RWPE1 (cell line): ENCODE measurements at places on chromosomes 6 and 20.

DNA sequence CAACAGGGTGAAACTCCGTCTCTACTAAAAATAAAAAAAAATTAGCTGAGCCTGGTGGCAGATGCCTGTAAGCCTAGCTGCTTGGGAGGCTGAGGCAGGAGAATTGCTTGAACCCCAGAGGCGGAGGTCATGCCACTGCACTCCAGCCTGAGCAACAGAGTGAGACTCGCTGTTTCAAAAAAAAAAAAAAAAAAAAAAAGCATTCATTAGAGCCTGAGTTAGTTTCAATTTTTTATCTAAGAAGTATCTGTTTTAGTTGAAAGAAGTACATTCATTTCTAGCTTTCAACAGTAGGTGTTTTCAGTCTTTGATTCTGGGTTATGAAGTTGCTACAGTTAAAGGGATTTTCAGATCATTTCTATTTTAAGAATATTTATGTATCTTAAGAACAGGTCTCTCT is 42.2 kb downstream of the ZNF292 start:
- DNase-seq, result no peak

DNA sequence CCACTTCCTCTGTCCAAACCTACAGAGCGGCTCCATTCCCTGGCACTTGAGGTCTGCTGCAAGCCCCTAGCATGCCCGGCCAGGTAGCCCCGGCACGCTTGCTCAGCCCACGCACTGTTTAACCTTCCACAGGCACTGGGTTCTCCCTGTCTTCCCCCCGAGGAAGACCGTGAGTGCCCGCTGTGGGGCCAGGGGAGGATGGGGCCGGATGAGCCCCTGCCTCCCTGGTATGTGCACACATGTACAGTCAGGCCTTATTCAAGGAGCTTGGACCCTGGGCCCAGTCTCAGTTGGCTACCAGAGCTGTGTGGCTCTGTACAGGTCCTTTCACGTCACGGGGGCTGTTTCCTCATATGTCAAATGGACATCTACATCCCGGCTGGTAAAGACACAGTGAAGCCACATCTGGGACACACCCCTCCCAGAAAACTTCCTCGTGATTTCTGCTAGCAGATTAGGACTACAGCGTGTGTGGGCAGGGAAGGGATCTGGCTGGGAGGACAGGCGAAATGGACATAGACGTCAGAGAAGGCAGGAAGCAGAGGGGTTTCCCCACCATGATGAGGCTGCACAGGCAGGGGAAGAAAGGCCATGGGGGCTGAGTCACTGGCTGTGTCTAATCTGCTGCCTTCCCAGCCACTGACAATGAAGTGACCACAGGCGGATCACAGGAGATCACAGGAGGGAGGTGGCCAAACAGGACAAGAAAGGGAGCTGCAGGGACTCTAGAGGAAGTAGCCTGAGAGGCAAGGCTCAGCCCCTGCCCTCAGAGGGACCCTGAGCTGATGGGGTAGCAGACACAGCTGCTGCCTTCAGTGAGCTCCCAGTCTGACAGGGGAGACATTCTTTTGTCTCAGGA is 62.9 kb downstream of the MRPL14 start:
- DNase-seq, result no peak

DNA sequence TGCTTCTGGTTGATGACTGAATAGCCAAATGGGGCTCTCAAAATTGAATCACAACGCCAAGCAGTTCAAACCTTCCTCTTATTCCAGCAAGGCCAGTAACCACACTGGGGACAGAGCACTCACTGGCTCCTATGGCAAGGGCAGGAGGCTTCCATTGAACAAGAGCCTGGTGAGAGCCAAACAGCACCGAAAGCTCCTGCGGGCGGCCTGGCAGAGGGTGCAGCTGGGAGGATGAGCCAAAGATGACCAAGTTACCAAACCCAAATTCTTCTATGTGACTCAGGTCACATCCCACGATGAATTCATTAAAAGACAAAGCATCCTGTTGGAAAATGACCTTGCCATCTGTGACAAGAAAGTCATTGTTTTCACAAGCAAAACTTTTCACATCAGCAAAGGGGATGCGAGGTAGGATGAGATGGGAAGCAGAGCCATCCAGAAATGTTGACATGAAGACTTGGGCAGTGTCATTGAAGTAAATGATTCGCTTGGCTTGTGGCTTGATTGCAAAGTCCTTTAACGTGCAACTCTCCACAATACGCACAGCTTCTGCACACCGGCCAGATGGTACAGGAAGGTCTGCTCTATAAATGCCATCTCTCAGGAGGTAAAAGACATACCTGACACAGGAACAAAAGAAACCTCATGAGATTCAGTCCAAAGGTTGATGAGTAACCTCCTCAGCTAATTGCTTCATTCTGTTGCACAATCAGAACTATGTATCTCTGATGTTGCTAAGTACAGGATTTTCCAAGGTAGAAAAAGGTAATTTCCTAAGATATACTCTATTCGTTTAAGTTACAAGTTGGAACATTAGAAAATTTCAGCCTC is 36.3 kb downstream of the ROS1 start:
- DNase-seq, result peak; percentile 82

DNA sequence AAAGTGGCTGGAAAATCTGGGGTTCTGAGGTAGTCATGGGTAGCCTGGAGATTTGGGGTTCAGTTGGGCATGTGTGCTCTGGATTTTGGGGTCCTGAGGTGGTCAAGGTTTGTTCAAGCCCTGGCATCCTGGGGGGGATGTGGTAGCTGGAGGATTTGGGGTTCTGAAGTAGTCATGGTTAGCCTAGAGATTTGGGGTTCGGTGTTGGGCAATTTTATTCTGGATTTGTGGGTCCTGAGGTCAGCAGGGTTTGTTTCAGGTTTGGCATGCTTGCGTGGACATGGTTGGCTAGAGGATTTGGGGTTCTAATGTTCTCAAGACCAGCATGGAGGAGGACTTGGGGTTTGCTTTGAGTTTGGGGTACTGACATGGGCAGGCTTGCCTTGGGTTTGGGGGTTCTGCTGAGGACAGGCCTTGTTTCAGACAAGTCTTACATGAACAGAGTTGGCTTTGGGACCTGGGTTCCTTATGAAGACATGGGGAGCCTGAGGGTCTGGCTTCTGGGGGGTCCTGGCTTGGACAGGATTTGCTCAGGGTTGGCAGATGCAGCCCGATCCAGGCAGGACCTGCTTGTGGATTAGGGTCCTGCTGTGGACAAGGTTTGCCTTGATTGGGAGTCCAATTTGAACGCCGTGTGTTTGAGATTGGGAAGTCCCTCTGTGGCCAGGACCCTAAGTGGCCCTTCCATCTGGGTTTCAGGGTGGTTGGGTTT is 906 bp downstream of the ANKRD60 start:
- no peak for DNase-seq

DNA sequence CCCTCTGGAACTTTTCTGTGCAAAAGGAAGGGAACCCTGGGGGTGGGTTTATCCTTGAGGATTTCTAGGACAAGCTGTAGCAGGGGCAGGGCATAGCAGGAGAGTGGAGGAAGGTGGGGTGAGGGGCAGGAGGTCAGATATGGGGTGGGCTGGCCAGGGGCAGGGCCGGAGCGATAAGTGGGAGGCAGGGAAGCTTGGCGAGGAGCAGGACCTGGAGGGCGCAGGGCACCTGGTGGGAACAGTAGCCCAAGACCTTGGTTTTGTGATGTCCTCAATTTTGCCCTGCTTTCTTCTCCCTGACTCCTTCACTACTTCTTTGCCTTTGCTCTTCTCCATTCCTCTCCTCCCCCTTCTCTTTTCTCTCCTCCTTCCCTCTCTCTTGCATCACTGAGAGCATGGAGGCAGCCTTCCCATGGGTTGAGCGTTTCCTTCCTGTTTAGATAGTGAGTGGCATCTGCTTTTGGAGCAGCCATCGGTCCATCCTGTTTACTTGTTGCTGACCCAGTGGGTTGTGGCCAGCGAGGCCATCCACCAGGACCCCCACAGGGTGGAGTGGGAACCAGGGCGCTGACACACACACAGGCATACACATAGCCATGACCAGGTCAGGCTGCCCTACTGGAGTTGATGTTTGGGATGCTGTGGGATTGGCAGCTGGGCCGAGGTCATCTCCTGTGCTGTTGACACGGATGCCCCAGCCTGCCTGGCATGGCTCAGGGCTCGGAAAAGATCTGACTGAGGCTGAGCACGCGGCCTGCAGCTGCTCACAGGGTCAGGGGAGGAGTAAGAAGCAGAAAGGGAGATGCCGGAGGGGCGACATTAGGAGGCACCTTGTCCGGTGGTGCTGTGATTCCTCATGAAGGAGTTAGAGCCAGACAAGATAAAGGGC is 121.0 kb upstream of the RNF24 start:
- no peak for DNase-seq

DNA sequence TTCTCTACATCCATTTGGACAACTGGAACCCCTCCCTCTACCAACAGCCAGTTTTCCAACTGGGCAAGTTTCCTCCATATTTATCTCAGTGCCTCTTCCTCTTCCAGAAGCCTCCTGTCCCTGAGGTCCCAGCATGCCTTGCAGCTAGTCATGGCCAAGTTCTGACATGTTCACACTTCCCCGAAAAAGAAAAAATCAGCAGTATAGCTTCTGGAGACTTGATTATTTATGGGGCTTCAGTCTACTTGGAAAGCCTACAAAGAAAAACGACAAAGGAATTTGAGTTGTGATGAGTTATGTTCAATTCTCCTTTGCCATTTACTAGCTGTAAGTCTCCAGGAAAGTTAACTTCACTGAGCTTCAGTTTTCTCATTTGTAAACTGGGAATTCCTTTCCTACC is 406.5 kb downstream of the MAFB start:
- DNase-seq, result no peak

- DNase-seq, result no peak
Measured at GRCh38 chr20:46037036-46037435, 8.0 kb downstream of the SLC12A5 start.

- DNase-seq, result no peak
Measured at GRCh38 chr20:59832406-59833363, 100.8 kb downstream of the SYCP2 start.

- no peak for DNase-seq
Measured at GRCh38 chr20:1987826-1988225, 6.0 kb downstream of the PDYN start.

- no peak for DNase-seq
Measured at GRCh38 chr20:13054011-13054410, 45.2 kb downstream of the SPTLC3 start.

DNA sequence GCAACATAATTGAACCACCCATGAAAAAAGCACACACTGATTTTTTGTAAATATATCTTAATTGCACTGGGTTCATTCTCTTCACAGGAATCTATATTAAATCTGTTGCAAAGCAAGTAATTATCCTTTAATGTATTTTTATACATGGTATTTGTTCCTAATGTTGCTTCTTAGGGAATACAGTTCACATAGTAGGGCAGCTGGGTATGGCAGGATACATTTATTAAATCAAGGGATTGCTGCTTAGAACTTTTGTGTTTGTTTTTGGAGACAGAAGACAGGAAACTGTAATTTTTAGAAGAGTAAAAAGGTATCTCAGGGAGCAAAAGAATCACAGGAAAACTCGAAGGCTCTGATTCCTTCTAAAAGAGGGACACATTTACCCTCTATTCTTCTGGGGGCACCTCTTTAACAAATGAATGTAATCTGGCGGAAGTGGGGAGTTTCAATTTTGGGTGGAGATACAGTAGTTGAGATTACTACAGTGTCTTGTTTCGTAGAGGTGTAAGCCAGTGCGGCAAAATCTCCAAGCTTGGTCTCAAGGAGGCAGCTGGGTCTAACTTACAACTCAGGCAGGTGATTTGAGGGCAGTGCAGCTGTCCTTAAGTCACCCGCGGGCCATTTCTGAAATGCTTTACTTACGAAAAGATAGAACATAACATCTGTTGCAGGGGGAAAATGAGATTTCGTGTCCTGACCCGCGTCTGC is 812 bp upstream of the SMIM13 start:
- DNase-seq, result peak; percentile 45

GRCh38 chr20:60628749-60629148 is 623.3 kb upstream of the CDH4 start:
- no peak for DNase-seq

DNA sequence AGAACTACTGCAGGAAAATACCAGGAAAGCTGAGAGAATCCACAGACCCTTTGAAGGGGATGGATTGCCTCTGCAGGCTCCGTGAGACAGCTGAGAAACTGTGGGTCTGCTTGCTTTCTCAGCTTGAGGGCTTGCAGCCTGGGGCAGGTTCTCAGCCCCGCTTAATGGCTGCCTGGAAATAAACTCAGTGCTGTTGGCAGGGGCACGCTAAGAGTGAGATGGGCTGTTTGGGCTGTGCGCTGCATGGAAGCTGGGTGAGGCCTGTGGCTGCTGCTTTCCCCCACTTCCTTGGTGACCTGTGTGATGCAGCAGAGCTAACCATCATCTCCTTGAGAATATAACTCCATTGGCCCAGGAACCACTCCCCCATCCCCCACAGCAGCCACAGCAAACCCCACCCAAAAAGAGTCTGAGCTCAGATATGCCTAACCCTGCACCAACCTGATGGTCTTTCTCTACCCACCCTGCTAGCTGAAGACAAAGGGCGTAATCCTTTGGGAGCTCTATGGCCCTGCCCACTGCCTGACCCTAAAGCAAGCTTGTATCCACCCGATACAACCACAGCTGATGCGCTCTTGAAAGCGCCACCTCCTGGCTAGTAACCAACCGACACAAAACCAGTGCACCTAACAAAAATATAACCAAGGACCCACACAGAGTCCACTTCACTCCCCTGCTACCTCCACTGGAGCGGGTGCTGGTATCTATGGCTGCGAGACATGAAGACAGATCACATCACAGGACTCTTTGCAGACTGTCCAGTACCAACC is 800.6 kb upstream of the MAP3K7 start:
- no peak for DNase-seq

GRCh38 chr20:51396365-51396909 is 146.1 kb downstream of the NFATC2 start:
- DNase-seq, result no peak

GRCh38 chr20:44039741-44040140 is 125.1 kb downstream of the TOX2 start:
- DNase-seq, result no peak

GRCh38 chr6:127053875-127054235 is 64.6 kb upstream of the RSPO3 start:
- no peak for DNase-seq

- no peak for DNase-seq
Measured at GRCh38 chr6:118724211-118724610, 72.8 kb upstream of the CEP85L start.

DNA sequence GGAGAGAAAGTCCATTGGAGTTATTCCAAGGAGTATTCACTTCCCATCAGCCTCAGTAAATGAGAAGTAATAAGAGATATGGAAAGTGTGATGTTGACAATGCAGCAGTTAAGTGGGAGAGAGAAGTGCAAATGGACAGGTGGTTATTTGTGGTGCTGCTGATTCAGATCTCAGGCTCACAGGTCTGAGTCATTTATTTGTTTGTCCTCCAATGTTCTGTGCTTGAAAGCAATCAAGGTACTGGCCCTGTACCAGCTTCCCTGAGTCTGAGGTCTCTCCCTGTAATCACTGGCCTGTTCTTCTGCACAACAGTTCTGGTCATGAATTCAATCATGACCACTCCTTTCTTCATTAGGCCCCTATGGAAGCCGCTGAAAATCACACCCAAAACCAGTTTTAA is 827.7 kb downstream of the MAFB start:
- DNase-seq, result no peak
